ENCODE measurements at places on chromosomes 1 and 21. TPM values are rescaled to one million over a fixed set of nuclear protein-coding genes. Genes with fewer than 3 reads are reported as not detected.

DNA sequence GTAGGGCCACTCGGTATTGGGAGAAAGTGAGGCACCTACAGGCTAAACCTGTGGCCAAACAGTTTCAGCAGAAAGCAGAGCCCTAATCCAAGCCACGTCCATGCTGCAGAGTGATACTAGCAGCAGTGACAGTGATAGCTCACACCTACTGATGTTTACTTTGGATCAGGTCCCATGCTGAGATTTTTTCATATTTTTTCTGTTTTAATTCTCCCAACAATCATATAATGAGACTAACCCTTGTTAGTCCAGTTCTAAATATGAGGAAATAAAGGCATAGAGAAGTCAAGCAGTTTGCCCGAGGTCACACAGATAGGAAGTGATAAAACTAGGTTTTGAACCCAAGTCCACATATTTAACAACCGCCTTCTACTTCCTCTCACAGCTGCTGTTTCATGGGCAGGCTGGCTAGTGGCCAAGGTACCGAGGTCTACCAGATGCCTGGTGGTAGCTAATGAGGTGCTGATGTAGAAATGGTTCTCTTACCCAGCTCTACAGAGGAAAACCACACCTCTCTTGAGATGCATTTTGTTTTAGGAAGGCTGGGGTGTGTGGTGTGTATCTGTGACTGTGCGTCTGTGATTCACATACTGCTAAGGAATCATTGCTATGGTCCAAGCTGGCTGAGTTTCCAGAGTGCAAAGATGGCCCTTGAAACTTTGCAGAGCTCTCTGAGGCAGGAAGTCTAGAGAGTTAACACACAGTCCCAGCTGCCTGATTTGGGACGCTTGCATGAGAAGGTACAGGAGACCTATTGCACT, 80.3 kb upstream of the ARTN start:
- peak; percentile 85 for DNase-seq
- no peaks in the 10 kb centered on the region for H3K36me3 ChIP-seq
- no peak overlapping the region for H3K4me3 ChIP-seq
- H3K27ac ChIP-seq: no peak overlapping the region

DNA sequence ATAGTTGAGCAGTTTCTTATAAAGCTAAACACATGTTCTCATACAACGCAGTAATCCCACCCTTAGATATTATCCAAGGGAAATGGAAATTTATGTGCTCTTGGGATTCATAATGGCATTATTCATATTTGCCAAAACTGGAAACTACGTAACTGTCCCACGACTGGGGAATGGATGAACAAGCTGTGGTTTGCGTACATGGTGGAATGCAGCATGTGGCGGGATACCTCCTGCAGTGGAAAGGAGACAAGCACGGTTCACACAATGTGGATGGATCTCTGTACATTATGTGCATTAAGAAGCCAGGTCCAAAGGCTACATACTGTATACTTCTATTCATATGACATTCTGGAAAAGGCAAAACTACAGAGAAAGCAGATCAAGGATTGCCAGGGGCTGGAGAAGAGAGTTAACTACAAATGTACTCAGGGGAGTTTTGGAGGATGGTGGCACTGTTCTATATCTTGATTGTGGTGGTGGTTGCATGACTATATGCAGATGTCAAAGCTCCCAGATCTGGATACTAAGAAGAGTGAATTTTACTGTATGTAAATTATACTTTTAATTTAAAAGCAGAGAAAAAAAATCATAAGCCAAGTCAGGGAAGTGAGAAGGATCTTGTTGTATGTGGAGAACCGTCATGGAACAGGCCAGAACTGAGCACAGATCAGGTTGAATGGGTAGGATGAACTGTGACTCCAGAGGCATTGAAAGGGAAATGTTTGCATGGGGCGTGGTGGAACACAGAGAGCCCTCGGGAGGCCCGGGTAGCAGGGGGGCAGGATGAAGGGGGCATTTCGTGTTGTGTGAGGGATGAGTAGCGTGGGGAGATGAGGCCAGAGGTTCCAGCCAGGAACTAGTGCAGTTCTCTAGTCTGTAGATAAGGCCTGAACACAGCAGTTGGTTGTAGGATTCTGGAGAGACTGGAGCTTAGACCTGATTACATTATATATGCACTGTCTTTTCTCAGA, 90.7 kb downstream of the GALNT2 start:
- no peak overlapping the region for H3K27ac ChIP-seq
- no peak overlapping the region for H3K4me3 ChIP-seq
- DNase-seq: no peak
- peaks cover 23% of the 10 kb centered on the region for H3K4me1 ChIP-seq
- H3K27me3 ChIP-seq: no peaks in the 10 kb centered on the region

DNA sequence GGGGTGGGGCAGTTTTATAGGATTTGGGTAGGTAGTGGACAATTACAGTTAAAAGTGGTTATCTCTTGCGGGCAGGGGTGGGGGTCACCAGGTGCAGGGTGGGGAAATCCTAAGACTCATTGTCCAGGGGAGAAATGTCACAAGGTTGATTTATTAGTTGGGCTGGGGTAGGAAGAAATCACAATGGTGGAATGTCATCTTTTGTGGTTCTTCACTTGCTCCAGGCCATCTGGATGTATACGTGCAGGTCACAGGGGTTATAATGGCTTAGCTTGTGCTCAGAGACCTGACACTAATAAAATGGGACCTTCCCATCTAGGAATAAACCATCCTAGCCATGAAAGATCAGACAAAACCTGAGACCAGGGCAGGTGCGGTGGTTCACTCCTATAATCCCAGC, 11.5 kb downstream of the TEX46 start:
- DNase-seq: no peak
- no peaks in the 10 kb centered on the region for H3K36me3 ChIP-seq
- H3K27me3 ChIP-seq: no peaks in the 10 kb centered on the region
- no peak overlapping the region for H3K4me3 ChIP-seq

CALML6 gene
- 0.91 TPM for total RNA-seq

SLC16A4 gene
- 14.8 TPM for total RNA-seq

- DNase-seq: no peak
- H3K27ac ChIP-seq: no peak overlapping the region
- no peaks in the 10 kb centered on the region for H3K4me1 ChIP-seq
- H3K36me3 ChIP-seq: no peaks in the 10 kb centered on the region
- H3K4me3 ChIP-seq: no peak overlapping the region
Measured at GRCh38 chr1:73859227-73859626, 338.7 kb downstream of the LRRIQ3 start.

FALEC gene
- 0.43 TPM for total RNA-seq

- DNase-seq: no peak
- no peak overlapping the region for H3K27ac ChIP-seq
- H3K4me3 ChIP-seq: no peak overlapping the region
- H3K27me3 ChIP-seq: no peaks in the 10 kb centered on the region
- no peaks in the 10 kb centered on the region for H3K36me3 ChIP-seq
- H3K4me1 ChIP-seq: peaks cover 26% of the 10 kb centered on the region
Measured at GRCh38 chr1:247290576-247290975, 34.7 kb downstream of the VN1R5 start.

BRDT gene
- not detected for total RNA-seq

THEMIS2 gene
- total RNA-seq: 0.79 TPM

GRCh38 chr1:91224878-91225277, 179.8 kb downstream of the HFM1 start:
- H3K36me3 ChIP-seq: no peaks in the 10 kb centered on the region
- H3K27ac ChIP-seq: no peak overlapping the region
- no peak overlapping the region for H3K4me3 ChIP-seq
- H3K4me1 ChIP-seq: no peaks in the 10 kb centered on the region
- DNase-seq: no peak

DNA sequence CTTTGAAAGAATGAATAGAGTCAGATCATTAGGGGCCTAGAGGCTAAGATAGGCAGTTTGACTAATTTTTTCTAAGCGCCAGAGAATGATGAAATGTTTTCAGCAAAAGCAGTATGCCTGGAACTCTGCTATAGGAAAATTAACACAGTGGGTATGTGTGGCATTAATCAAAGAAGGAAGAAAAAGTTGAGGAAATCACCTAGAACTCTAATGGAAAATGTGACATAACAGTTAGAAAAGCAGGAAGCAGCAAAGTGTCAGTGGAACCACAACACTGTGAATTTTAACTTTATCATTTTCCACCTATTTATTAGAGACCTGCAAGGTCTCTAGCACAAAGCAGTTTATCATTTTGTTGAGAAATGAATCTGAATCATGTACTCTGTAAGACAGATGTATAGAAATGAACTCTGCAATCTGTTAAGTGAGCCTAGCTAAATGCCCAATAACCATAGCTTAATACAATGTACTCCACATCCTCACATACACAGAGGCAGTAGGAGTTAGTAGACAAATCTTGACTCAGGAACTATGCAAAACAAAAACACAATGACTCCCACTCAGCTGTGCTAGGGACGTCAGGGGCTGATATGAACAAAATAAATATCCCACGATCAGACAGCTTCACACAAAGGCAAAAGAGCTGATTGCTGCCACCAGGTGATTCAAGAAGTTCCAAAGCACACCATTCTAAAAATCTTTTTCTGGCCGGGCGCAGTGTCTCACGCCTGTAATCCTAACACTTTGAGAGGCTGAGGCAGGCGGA, 500.7 kb upstream of the NFIA start:
- no peak for DNase-seq
- no peaks in the 10 kb centered on the region for H3K27me3 ChIP-seq
- no peak overlapping the region for H3K4me3 ChIP-seq

GRCh38 chr21:44803651-44804050, 2.0 kb upstream of the UBE2G2 start:
- no peak overlapping the region for H3K27ac ChIP-seq
- H3K4me3 ChIP-seq: no peak overlapping the region
- DNase-seq: no peak
- peaks cover 24% of the 10 kb centered on the region for H3K36me3 ChIP-seq

LY9 gene
- not detected for total RNA-seq

DNA sequence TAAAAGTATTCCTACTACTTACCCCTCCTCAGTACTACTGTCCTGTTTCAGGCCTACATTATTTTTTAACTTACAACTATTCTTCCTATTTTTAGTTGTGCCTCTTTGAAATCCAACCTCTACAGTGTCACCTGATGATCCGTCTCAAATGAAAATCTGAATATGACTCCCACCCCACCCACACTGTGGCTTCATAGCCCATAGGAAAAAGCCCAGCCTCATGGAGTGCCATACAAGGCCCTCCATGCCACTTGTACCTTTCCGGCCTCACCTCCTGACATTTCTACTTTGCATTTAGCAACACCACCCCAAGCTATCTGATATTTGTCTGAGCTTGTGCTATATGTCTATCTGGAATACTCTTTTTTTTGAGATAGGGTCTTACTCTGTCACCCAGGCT, 49.3 kb downstream of the TRAF5 start:
- no peak overlapping the region for H3K4me3 ChIP-seq
- no peaks in the 10 kb centered on the region for H3K36me3 ChIP-seq
- no peak overlapping the region for H3K27ac ChIP-seq
- no peak for DNase-seq

PADI4 gene
- not detected for total RNA-seq

All from astrocyte (in vitro differentiated cells and primary cell).